ENCODE measurements at places on chromosomes 2 and 18. TPM values are rescaled to one million over a fixed set of nuclear protein-coding genes. Genes with fewer than 3 reads are reported as not detected.

- DNase-seq: no peak
These were observed 38.4 kb upstream of the STAT4 start for GRCh38 chr2:191189112-191189635.

- no peak for DNase-seq
These were observed 807 bp upstream of the CREB1 start for GRCh38 chr2:207528980-207529329.

The C2orf74 gene
- total RNA-seq: 15.1 TPM

The CIB4 gene
- total RNA-seq: not detected

- DNase-seq: no peak
These were observed 48.0 kb downstream of the NAB1 start for GRCh38 chr2:190696792-190697398.

DNA sequence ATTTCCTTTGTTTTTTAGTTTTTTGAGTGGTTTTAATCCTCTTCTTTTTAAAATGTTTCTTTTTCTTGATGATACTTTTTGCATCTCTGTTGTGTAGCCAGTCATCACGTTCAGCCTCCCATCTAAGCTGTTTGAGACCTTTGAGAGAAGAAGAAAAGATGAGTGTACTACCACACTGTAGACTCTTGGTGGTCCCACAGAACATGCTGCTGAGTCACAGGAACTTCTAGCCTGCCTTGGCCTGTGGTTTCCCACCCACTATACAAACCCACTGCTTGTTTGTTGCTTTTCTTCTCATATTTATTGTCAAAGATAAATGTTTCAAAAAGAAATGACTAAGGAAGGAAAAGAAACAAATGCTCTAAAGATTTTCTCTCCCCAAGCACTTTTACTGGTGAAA is 5.5 kb downstream of the CEBPZOS start:
- no peak for DNase-seq

The KCNS3 gene
- total RNA-seq: 31.7 TPM
